ENCODE measurements at places on chromosomes 5 and 9. TPM values are rescaled to one million over a fixed set of nuclear protein-coding genes. Genes with fewer than 3 reads are reported as not detected.

C5orf63 gene
- polyA plus RNA-seq: 7.0 TPM

KIAA1958 gene
- polyA plus RNA-seq: 2.4 TPM

LMNB1 gene
- 10.5 TPM for polyA plus RNA-seq

TSTD2 gene
- polyA plus RNA-seq: 16.9 TPM

ADAMTS16 gene
- not detected for polyA plus RNA-seq

SLCO6A1 gene
- not detected for polyA plus RNA-seq

IL5 gene
- polyA plus RNA-seq: not detected

TRPM6 gene
- polyA plus RNA-seq: not detected

- no peak for DNase-seq
Measured at GRCh38 chr5:136963504-136963903, 535.6 kb downstream of the SPOCK1 start.

DNA sequence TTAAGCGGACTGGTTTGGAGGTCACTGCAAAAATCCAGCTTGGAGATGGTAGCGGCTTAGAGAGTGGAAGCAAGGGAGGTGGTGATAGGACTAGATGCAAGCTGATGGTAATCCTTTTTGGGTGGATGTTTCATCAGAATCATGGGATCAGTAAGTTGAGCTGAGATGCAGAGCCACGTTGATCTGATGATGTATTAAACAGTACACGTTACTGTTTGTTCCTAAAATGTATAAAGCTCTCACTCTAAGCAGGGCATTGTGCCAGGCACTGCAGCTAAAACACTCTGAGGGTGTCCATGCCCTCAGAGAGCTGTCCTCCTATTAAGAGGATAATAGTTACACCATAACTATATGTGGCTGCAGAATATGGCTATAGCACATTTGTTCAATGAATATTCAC is 93.1 kb downstream of the JAKMIP2 start:
- DNase-seq: no peak

GRCh38 chr5:140219068-140219991 is 44.3 kb downstream of the CYSTM1 start:
- DNase-seq: no peak

- no peak for DNase-seq
Measured at GRCh38 chr9:36891341-36891811, 142.7 kb downstream of the PAX5 start.

GRCh38 chr9:114694146-114694545 is 12.2 kb upstream of the TEX48 start:
- no peak for DNase-seq

- no peak for DNase-seq
Measured at GRCh38 chr9:126097679-126098078, 228.9 kb upstream of the MVB12B start.

DNA sequence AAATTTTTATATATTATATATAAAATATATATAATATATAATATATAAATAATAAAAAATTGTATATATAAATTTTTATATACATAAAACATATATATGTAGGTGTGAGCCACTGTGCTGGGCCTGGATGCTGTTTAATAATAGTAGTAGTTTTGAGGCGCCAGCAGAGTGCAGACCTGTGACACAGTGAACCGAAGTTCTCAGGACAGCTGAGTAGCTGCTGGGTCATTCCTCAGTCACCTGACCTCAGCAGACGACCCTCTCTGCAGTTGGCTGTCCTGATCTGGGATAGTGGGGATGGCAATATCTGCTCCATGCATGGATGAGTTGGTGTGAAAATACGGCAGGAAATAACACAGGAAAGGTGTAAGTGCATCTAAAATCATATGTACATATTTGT is 3.3 kb upstream of the SNX18 start:
- no peak for DNase-seq

DNA sequence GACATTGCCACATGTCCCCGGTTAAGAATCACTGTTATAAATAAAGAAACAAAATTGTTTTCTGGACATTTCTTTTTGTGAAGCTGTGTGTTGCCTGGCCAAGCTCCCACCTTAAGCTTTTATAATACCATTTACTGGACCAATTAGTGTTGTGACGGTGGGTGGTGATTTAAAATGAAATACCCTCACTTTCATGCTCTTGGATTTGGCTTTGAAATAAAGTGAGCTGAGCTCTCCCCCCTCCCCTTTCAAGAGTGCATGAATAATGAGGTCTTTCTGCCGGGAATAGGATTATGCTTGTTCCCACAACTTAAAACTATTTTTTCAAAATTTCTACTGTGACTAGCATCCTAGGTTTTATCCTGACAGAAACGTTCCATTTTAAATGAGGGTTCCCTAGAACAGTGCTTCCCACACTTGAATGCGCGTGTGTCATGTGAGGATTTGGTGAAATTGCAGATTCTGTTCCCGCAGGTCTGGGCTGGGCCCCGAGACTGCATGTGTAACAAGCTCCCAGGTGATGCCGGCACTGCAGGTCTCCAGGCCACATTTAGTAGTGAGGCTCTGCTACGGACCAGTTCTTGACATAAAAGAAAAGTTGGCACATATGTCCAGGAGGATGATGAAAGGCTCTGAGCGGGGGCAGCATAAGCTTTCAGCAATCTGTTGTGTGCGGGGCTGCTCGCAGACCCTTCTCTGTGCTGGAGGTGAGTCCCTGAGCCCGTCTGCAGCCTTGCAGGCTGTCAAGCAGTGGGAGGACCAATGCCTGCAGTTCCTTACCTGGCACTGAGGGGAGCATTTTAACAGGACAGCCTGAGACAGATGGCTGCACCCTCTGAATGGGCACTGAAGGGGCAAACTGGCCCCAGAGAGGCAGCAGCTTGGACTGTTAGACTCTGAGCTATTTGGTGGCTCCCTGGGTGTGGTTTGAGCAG is 24.4 kb downstream of the IQGAP2 start:
- DNase-seq: no peak

DNA sequence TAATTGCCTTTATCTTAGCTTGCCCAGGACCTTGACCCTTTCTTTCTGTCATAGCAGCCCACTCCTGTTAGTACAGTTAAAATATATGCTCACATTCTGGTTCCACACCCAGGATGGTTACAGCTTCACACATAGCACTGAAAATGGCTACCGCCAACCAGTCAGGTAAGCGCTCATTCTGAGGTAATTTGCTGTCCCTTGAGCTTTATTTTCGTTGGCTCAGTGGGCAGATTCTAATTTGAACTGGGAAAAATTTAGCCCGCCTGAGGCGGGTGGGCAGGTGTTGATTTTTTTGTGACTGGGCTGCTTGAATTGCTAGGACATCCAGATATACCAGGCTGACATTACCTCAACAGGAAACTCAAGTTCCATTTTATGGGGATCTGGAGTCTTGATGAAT is 137.5 kb downstream of the KCTD16 start:
- no peak for DNase-seq

DNA sequence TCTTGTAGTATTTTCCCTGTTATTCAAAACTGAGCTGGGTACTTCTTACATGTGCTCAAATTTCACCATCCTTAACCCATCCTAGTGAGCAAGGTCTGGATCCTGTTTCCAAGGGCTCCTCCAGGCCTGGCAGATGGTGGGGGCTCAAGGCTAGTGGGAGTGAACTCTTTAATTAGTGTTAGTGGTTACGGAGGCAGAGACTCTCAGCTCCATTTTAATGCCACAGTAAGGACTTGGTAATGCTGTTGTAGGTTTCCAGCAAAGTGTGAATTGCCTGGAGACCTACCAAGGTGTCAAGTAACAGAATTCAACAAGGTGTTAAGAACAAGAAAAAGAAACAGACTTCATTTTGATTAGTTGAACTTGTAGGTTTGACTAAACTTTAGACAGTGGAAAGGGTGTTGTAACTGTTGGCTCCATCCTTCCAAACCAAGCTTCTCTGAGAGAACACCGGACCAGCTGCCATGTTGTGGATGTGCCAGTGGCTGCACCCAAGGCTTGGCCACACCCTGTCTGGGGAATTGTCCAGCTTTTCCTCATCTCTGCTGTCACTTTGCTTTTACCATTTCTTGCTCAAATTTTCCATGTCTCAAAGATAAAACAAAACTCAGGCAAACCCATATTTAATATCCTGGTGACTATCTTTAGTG is 98.7 kb downstream of the ADCY2 start:
- DNase-seq: no peak

DNA sequence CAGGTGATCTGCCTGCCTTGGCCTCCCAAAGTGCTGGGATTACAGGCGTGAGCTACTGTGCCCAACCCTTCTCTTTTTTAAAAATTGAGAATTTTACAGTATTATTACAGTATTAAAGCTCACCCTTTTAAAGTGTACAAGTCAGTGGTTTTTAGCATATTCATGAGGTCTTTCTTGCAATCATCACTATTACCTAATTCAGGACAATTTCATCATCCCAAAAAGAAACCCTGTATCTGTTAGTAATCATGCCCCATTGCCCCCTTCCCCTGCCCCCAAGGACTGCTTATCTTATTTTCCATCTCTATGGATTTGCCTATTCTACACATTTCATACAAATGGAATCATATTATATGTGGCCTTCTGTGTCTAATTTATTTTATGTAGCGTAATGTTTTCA is 22.6 kb upstream of the MEGF9 start:
- DNase-seq: no peak
